ENCODE measurements at places on chromosomes 13 and 19. TPM values are rescaled to one million over a fixed set of nuclear protein-coding genes. Genes with fewer than 3 reads are reported as not detected.

GPR32 gene
- not detected for polyA plus RNA-seq

GIPC3 gene
- 2.1 TPM for polyA plus RNA-seq

THSD8 gene
- 10.0 TPM for polyA plus RNA-seq

ALG5 gene
- 54.5 TPM for polyA plus RNA-seq

HIPK4 gene
- not detected for polyA plus RNA-seq

SIGLEC10 gene
- polyA plus RNA-seq: 0.34 TPM

GRCh38 chr19:12974301-12975220 lies 5.2 kb downstream of the DAND5 start:
- DNase-seq: no peak

DNA sequence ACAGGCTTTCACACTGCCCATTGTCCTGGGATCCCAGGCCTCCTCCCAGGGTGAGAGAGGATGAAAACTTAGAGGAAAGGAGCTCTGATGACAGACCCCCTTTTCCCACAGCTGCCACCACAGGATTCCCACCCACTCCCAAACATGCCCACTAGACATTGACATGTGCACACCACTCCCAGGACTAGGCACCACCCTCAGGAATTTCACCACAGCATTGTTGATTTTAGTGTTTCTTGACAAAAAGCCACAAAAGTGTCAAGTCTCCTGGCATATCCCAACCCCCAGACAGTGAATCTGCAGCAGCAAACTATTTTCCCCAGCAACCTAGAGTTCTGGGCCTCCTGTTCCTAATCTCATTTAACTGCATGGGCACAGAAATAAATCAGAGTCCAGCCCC lies 10.1 kb downstream of the ZNF714 start:
- DNase-seq: no peak

- DNase-seq: no peak
These were observed 234.9 kb downstream of the PCDH9 start for GRCh38 chr13:66995203-66995611.

DNA sequence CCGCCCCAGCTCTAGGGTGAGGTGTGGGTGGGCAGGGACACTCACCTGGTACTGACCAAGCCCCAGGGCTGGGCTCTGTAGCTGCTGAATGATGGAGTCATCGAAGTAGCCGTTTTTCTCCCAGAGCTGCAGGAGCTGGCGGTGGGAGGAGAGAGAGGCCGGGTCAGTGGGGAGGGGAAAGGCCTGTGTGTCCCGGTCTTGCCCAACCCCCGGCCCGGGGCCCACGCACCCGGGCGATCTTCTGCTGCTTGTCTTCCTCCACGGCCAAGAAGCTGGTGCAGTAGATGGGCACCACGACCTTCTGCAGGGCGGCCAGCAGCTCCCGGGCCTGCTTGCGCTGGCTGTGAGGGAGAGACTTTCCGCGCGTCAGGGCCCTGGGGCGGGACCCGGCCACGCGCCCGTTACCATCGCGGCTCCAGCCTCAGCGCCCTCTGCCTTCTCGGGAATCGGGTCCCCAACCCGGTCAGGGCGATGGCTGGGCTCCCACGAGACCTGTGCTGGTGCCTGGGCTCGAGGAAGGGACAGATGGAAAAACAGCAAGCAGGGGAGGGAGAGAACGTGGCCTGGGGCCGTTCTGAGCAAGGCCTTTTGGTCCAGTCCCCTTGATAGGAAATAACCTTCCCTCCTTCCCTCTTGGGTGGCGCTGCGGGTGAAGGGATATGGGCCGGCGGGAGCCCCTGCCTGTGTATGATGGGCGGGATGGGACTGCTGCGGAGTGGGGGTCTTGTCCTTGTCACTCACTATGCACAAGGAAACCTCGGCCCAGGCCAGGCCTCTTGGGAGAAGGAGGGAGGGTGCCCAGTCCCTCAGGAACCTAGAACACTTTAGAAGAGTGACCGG lies 11.5 kb downstream of the CHERP start:
- DNase-seq: no peak

- DNase-seq: no peak
These were observed 83.1 kb downstream of the B3GLCT start for GRCh38 chr13:31282741-31283455.

- no peak for DNase-seq
These were observed 161.7 kb downstream of the FGF14 start for GRCh38 chr13:102240110-102240509.

DNA sequence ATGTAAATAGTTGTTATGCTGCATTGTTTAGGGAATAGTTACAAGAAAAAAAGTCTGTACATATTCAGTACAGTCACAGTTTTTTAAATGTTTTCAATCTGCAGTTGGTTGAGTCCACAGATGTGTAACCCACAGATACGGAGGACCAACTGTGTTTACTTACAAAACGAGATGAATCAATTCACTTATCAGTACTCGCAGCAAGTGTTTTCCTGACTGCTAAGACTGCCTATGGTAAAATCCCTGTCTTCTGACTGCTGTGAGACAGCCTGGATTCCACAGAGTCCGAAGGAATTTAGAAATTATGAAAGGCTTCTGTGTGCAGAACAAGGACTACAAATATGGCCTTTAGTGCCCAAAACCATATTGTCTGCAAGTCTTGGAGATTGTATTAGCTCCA lies 45.7 kb upstream of the C1QTNF9 start:
- DNase-seq: no peak

- no peak for DNase-seq
These were observed 326.6 kb downstream of the DIAPH3 start for GRCh38 chr13:59837101-59837500.

- DNase-seq: peak; percentile 52
These were observed 506.7 kb upstream of the PCDH9 start for GRCh38 chr13:67736646-67737420.

GRCh38 chr13:87666831-87667230 lies 4.3 kb upstream of the SLITRK5 start:
- DNase-seq: no peak

- no peak for DNase-seq
These were observed 1.5 kb upstream of the ARGLU1 start for GRCh38 chr13:106569233-106570095.

GRCh38 chr13:28047757-28048388 lies 52.5 kb downstream of the FLT3 start:
- DNase-seq: no peak

DNA sequence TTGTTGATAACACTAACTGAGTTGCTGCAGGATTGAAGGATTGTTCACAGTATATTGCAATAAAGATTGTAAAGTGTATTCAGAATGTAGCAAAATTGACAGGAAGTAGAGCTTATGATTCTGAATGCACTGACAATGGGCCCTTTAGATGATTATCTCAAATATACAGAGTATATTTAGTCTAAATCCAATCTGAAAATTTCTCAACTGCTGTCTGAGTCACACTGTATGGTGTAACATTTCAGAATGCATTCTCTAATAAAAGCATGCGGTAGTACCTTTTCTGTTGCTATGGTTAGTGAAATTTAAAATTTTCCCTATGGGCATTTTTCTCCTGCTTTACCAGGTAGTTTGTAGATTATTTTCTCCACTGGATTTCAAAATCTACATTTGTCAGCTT lies 365.2 kb downstream of the PCDH17 start:
- no peak for DNase-seq

Measured in kidney (tissue), 22 donors.